Activated CD4-positive, CD25-positive, alpha-beta regulatory T cell treated with anti-CD3 and anti-CD28 coated beads, Interleukin-2, amount 50 U/mL, for 16 hours (primary cell): ENCODE measurements at places on chromosomes 13 and 19.

GRCh38 chr19:38023671-38024541 lies 116.9 kb downstream of the SIPA1L3 start:
- no peak for DNase-seq

DNA sequence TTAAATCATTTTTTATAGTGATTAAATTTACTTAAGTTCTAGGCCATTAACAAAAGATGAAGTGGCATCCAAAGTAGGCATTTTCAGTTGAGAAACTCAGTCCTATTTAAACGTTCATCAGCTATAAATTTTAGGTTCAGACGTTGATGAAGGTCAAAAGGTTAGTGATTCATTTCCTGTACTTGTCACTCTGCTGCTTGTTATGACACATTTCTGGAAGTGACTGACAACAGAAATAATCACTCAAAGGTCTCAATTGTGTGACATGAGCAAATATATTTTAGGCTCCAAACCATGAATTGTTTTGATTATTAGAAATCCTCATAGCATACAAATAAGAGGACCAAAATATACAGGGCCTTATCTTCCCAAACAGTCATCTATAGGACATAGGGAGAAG lies 10.3 kb upstream of the EDNRB start:
- DNase-seq: no peak

DNA sequence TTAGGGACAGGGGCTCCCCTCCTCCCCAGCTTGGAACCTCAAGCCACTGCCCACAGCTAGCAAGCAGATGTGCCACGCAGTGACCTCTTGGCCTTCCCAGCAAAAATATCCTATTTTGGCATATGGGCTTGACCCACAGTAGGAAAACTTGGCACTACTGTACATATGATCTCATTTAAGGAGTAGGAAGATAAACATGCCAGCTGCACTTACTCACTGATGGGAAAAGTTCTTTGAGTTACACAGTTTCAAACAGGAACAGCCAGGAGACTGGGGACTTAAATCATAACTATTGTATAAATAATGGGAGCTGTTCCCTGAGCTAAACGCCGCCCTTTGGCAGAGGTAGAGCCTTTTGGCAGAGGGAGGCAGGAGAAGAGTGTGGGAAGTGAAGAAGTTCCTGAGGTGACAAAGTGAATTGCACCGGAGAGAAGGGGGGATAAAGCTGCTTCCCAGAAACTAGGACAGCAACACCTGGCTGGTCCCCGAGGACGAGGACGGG lies 6.1 kb downstream of the SACS start:
- DNase-seq: no peak

- DNase-seq: no peak
Observed at GRCh38 chr19:29677001-29677817, 11.9 kb downstream of the PLEKHF1 start.

DNA sequence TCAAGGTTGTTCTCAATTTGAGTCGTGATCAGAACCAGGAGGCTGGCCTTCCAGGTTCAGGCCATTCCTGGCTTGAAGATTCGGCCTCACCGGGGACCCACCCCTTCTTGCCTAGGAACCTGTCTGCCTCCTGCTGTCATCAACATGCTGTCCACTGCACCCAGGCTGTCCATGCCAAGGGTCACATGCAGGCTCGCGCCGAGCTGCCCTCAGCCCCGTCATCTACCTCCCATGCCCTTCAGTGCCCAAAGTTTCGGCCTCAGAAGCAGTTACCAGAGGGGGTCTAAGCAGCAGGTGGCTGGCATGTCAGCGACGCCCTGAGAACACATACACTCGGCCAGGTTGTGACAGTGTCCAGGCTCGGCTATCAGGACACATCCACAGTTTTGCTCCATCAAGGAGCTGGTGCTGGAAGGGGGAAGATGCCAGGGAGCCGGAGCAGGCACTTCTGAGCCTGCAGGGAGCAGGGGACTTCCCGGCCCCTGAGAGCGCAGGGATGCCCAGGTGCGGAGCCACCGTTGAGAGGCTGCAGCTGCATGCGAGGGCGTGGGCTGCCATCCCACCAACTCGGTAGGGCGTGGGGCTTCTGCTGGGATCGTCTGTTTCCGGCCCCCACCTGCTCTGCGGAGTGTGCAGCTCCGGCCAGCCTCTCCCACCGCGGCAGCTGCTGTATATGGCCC lies 590.9 kb upstream of the SLITRK5 start:
- DNase-seq: no peak
